Chondrocyte (in vitro differentiated cells): ENCODE measurements at places on chromosomes 16 and 17.
A peak's percentile ranks its signal among the peaks of the same experiment; 100 is the strongest.

DNA sequence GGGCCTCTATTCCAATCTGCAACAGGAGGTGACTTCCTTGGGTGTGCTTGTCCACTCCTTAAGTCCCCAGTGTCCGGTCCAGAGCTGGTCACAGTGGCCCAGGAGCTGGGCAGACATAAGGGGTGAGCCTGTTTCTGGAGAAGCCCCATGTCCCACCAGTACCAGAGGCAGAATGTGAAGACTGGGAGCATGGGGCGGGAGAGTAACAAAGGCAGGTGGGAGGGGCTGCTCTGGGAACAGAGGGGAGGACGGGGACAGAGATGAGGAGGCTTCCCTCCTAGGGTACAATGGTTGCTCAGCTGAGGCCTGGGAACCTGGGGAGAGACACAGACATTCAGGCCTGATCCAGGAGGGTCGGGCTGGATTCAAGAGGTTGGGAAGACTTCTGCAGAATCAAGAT is 323.3 kb upstream of the TNRC6C start:
- no peak for DNase-seq

DNA sequence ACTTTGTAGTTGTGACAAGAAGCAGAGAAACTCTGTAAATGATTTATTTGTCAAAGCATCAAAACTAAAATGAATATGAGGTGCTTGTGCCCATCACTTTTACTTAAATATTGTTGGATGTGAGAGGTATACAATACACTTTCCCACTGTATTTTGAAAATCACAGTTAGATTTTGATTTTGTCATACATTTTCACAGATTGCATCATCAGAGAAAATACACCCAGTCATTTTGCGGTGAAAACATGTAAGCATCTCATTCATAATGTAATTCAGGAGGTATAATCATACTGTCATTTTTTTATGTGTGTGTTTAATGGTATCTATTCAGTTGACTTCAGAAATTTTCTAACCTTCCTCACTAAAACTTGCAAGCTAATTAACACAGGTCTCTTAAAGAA is 11.3 kb downstream of the ZNF207 start:
- no peak for DNase-seq

- DNase-seq = no peak
These were observed 1.4 kb downstream of the NOTUM start for GRCh38 chr17:81959362-81960129.

GRCh38 chr16:66660422-66661209 is 35.9 kb downstream of the CMTM4 start:
- DNase-seq = no peak

- no peak for DNase-seq
These were observed 25.5 kb downstream of the COPZ2 start for GRCh38 chr17:48012151-48012520.

DNA sequence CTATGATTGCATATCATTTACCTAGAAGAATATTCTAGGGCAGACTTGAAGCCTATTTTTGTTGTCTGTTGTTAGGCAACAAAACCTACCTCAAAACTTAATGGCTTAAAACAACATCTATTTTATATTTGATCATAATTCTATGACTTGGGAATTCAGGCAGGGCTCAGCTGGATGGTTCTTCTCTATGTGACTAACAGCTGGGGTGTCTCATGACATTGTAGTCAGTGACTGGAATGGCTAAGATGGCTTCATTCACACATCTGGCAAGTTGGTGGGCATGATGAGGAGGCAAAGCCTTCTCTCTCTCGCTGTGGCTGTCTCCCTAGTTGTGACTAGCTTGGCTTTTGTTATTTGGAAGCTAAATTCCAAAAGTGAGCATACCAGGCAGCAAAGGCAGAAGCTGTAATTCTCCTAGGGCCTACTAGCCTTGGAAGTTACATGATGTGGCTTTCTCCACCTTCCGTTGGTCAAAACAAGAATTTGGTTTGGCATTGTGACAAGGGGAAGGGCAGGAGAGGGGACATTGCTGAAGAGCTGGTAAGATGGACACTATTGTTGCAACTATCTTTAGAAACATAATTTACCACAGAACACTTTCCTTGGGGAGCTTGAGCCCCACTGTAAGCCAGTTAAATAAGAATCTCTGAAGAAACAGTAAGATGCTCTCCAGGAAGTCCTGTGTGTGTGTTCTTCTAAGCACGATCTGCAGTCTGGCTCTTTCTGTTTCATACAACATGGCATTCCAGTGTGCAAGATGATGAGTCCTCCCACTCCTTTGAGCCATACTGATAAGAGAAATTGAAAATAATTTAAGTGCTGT is 39.4 kb downstream of the ZNRF1 start:
- DNase-seq = no peak

DNA sequence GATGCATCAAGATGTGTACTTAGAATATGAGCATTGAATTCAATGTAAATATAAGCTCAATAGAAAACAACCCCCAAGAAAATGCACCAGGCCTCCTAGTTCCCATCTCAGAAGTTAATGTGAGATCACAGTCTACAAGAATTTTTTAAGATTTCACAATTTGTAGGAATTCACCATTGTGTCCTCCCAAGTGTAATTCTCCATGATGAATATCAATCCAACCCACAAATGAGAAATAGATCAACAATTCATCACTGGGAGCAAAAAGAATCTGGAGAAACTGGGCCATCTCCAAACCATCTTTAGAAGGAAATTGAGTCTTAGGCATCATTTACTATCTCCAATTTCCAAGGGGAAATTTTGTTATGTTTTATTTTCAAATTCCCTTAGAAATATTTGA is 310.5 kb upstream of the GOT2 start:
- DNase-seq = no peak

DNA sequence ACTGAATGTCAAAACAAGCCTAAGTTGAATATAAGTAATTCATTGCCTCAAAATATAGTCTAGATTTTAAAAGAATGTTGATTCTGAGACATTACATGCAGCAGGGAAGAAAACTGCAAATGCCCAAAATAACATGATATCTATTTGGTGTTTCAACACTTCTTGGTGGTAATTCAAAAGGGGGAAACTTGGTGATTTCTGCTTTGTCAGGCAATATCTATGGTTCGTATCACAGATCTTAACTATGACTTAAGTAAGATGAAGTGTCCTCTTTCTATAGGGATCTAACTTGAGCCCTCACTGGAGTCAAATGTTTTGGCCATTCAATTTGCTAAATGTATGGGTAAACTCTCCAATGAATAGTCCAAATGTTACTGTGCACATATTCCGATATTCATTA is 44.6 kb downstream of the GNA13 start:
- DNase-seq = no peak

DNA sequence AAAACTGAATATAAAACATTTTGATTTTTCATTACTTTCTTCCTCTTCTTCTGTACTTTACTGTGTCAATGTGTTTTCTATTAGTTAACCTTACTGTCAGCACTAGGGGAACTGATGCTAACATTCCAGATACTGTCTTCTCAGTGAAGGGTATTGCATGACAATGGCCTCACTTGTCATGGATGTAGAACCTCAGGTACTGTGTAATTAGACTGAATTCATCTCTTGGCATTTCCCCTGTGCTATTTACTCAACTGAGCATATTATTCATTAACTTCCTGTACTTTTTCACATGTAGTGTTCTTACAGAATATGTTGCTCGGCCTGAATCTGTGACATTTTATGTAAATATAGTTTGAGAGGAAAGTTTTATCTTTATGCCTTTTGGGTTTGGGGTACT is 237.0 kb downstream of the CA10 start:
- DNase-seq = no peak

- DNase-seq = no peak
These were observed 134.9 kb upstream of the CDH5 start for GRCh38 chr16:66231452-66232160.

GRCh38 chr16:69367980-69368379 is 16.4 kb upstream of the TMED6 start:
- no peak for DNase-seq

- DNase-seq = no peak
These were observed 2.1 kb upstream of the ATP2C2 start for GRCh38 chr16:84366208-84366607.

- DNase-seq = peak; percentile 72
These were observed 78.9 kb downstream of the CMIP start for GRCh38 chr16:81523387-81524115.

DNA sequence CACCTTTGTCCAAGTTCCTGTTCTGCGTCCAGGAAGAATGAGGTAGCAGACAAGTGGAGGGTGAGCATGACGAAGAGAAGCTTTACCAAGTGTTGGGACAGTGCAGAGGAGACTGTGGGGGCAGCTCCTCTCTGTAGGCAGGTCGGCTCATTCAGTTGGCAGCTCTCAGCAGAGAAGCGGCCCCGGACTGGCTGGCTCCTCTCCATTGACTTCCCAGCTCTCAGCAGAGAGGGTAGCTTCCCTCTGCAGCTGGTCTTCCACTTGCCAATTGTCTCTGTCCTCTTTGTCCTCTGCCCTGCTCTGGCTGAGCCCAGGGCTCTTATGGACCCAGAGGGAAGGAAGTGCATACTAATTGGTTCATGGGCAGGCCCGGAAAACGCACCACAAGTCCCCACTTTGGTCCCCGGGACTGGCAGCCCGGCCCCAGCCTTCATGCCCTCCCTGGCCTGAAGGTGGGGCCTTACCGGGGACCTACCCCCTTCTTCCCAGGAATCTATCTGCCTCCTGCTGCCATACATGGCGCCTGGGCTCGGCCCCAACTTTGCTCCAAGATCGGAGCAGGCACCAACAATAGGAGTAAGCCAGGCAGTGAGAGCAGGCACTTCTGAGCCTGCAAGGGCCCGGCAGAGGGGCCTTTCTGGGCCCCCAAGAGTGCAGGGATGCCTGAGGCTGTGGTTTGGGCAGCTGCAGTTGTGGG is 10.1 kb downstream of the KCTD5 start:
- no peak for DNase-seq
